Effector CD8-positive, alpha-beta T cell (primary cell): ENCODE measurements at places on chromosomes 11 and 22.

- DNase-seq = no peak
Measured at GRCh38 chr22:48488611-48489511, 1338.8 kb downstream of the BRD1 start.

- DNase-seq = no peak
Measured at GRCh38 chr11:126317432-126317755, 13.5 kb downstream of the DCPS start.

GRCh38 chr22:39723463-39723862, 152.9 kb downstream of the CACNA1I start:
- DNase-seq = no peak

GRCh38 chr11:111934306-111934705, 2.8 kb upstream of the DIXDC1 start:
- no peak for DNase-seq

DNA sequence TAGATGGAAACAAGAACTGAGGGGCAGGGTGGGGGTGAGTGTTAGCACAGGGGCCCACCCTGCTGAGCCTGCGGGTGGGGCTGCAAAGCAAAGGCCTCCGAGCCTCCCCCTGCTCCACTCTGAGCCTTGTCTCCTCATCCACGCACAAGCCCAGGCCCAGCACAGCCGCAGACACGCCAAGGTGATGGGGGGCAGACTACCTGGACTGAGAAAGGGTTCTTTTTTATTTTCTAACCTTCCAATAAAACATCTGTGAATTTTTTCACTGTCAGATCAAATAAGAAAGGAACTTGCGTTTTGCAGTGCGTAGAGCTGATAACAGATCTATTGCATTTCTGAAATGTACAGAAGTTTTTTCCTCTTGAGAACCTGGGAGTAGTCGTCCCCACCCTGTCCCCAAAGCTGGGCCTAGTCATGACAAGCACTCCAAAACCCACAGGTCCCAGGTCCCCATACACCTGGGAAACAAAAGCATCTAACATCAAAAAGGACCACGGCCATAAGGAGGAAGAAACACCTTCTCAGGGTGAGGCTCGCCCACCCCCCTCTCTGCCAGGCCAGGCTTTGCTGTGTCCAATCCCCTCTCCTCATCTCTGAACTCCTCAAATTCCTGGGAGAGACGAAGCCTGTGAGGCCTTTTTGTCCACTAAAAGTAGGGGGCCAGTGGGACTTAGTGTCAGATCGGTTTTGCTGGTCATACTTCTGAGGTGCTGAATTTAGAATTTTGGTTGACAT, 22.7 kb upstream of the CD5 start:
- DNase-seq = no peak

- DNase-seq = no peak
Measured at GRCh38 chr11:68053981-68054812, 15.4 kb downstream of the TCIRG1 start.

GRCh38 chr11:61297746-61298145, 2.6 kb upstream of the VWCE start:
- no peak for DNase-seq

GRCh38 chr22:40491990-40492631, 121.7 kb downstream of the SGSM3 start:
- no peak for DNase-seq
